ENCODE measurements at places on chromosomes 12 and 14.

GRCh38 chr14:61147831-61148549 lies 133.1 kb downstream of the TMEM30B start:
- no peak for DNase-seq

DNA sequence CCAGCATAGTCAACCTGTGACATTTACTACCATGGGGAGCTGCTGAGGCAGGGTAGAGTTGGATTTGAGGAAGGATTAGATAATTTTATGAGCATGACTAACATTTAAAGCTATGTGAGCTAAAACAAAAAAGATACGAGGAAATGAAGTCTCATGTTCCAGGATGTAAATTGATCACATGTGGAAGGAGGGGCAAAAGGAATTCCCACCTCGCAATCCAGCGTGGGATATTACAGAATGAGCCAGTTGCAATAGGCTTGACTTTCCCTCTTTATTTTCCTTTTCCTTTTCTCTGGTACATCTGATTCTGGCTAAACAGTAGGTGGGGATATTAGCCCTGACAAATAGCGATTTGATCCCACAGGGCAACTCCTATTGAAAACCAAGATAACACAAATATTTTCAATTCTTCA lies 214.9 kb upstream of the HMGA2 start:
- DNase-seq, result no peak

DNA sequence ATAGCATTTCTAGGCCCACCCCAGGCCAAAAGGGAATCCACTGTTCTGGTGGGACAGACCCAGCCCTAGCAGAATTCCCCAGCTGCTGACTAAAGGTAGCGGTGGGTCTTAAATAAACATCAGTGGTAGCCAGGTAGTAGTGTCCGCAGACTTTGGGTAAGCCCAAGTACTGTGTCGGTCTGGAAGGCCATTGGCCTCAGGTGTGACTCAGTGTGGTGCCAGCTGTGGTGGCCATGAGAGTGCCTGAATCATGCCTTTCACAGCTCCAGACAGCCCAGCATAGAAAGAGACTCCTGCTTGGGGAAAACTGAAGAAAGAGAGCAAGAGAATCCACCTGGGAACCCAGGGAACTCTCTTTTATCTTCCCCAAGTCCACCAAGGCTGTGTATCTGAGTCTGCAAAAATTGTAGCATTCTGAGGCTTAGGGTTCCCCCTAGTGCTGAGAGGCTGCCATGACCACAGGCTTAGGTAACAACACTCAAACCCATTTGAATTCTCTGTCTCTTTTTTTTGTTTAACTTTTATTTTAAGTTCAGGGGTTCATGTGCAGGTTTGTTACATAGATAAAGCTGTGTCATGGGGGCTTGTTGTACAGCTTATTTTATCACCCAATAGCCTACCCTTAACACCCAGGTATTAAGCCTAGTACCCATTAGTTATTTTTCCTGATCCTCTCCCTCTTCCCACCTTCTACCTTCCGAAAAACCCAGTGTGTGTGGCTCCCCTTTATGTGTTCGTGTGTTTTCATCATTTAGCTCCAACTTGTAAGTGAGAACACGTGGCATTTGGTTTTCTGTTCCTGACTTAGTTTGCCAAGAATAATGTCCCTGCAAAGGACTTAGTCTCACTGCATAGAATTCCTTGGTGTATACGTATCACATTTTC lies 16.7 kb upstream of the CD163L1 start:
- no peak for DNase-seq

DNA sequence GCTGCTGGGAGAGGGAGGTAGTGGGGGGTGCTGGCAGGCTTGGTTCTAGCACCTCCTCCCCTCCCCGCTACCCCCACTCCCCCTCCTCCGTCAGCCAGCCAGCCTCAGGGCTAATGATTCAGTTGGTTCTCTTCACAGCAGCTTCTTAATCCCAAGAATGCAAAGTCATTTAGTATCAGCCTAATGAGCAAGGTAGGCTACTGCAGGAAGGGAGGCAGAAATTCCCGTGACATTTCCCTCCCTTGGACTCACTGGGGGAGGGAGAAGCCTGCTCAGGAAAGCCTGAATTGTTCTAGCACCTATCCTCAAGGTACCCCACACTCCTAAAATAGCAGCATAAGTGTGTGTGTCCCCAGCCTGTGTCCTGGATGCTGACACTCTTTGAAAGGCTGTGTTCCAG lies 29.8 kb downstream of the ITPK1 start:
- DNase-seq, result no peak

DNA sequence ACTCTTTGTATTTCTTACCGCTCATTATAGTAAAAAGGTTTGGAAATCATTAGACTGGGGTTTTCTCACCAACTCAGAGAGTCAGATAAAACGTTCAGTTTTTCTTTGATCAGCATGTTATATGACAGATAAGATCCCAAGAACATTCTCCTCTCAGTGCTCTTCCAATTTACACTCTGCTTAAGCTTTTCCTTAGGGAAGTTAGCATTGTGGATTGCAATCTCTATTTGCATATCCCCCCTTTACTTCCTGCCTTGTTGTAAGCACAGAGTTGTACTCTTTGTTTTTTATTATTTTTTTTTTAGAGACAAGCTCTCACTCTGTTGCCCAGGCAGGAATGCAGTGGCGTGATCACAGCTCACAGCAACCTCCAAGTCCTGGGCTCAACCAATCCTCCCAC lies 11.4 kb upstream of the CFAP54 start:
- DNase-seq, result no peak

GRCh38 chr12:608413-608812 lies 54.8 kb downstream of the NINJ2 start:
- DNase-seq, result no peak

- no peak for DNase-seq
These were observed 33.8 kb downstream of the BCL11B start for GRCh38 chr14:99238216-99238615.

Data from effector CD4-positive, alpha-beta T cell (primary cell).